Panc1 (cell line): ENCODE measurements at places on chromosomes 4 and X.

DNA sequence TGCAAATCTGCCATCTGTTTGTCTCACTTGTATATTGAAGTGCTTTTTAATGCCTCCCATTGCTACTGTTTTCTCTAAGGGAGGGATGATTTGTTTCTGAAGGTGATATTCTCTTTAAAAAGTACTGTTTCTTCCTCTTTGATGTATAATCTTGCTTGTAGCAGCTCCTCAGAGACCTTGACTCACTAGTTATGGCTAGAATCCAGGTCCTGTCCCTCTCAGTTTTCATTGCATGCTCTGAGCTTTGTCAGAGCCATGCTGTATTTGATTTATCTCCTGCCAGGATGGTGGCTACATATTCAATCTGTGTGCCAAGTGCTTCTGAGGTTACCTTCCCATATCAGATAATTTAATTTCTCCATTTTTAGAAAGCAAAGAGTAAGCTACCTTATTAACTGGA, 56.0 kb downstream of the GLUD2 start:
- DNase-seq: no peak

DNA sequence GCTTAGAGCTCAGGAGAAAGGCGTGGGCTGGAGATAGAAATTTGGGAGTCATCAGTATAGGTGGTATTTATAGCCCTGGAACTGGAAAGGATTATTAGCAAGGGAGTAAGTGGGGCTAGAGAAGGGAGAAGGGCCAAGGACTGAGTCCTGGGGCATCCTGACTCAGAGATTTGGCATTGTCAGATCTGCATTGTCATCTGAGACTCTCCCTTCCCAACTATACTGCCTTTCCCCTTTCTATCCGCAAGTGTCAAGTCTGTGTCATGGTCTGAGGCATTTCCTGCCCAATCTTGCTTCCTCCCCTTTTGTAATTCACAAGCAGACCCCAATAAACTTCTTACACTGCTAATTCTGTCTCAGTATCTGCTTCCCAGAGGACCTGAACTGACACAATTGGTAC, 24.4 kb upstream of the SLC25A43 start:
- no peak for DNase-seq

DNA sequence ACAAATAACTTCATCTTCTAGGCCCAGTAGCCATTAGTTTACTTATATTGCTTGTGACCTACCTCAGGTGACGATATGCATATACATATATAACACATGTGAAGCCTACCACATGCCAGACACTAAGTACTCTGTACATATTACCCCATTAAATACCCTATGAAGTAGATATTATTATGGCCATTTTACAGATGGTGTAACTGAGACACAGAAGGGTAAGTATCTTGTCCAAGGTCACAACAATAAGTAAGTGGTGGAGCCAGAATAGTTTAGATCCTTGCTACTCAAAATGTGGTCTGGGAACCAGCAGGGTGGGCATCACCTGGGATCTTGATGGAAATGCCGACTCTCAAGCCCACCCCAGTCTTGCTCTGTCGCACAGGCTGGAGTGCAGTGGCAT, 78.1 kb upstream of the RAPGEF2 start:
- DNase-seq: no peak

- no peak for DNase-seq
Observed at GRCh38 chr4:96093563-96093962, 253.7 kb downstream of the PDHA2 start.

- DNase-seq: no peak
Observed at GRCh38 chr4:158817562-158818296, 48.9 kb downstream of the FNIP2 start.

DNA sequence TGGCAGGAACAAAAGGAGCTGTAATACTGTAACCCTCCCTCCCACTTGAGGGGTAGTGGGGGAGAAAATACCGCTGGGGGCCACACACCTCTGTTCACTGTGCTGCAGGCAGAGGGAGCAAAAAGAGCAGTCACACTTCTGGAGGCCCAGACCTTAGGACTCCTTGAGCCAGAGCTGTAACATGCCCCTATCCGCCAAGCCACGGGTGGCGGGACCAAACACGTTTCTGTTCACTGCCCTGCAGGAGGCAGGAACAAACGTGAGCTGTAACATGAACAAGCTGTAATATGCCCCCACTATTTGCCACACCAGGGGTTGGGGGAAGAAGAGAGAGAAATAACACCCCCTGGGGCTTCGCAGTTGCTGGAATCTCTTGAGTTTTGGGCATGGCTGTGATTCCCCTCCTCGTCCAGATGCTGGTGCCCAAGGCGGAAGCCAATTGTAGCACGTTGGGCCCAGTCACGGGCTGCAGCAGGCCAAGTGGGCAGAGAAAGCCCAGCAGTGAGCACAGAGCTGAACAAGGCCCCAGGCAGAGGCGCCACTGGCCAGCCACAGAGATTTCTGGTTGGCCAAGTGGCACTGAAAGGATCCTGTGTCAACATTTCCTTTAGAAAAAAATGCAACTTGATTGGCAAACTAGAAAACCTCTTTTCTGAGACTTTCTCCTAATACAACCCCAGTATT, 509.7 kb downstream of the INPP4B start:
- DNase-seq: no peak

- no peak for DNase-seq
Observed at GRCh38 chr4:36189511-36190226, 54.6 kb downstream of the ARAP2 start.

DNA sequence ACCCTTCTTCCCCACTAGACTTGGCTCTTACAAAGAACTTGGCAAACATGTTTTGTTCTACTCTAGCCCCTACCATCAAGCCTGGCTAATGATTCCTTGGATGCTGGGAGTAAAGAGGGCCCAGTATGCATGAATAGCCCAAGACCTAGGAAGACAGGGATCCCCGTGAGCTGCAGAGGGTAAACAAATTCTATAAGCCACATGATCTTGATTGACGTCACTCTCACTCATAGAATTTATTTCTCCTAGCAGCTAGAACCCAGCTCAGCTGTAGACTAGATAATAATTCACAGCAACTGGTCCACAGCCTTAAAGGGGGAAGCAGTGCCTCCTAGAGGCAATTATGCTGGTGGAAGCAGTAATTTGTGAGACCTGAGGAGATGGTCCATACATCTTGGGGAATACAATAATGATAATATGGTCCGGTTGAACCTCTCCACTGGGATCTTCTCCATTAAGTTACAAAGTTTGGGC, 16.1 kb upstream of the USO1 start:
- no peak for DNase-seq

- DNase-seq: no peak
Observed at GRCh38 chr4:184287697-184288255, 70.1 kb upstream of the ENPP6 start.
